ENCODE measurements at places on chromosomes 5 and 9. TPM values are rescaled to one million over a fixed set of nuclear protein-coding genes. Genes with fewer than 3 reads are reported as not detected.

DNA sequence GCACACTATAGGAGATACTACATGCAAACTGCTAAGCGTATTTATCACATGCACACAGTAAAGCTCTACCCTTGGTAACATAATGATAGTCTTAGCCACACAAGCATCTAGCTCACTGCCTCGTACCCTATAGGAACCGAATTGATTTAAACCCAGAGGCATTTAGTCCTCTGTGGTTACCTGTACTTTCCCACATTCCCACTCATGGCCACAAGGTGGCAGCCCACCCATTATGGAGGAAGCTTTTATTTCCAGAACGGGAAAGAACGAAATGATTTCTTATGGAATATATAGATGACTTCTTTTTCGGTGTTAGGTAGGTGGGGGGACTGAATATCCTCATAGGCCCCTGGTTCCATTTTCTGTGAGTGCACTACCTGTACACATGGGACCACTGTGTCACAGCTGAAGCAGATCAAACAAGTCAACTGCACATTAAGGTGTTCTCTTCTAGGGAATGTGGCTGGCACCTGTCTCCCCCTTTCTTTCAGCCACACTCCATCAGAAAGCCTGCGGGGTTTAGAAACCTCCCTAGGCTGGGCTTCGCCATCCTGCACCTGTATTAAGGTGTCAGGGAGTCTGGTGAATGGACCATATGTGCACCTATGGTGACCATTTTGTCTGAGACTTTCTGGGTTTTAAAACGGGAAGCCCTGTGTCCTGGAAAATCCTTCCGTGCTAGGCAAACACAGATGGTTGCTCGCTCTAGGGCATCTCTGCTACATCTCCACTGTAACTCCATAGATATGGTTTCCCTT is 313.2 kb downstream of the SLIT3 start:
- DNase-seq = peak; percentile 78

DNA sequence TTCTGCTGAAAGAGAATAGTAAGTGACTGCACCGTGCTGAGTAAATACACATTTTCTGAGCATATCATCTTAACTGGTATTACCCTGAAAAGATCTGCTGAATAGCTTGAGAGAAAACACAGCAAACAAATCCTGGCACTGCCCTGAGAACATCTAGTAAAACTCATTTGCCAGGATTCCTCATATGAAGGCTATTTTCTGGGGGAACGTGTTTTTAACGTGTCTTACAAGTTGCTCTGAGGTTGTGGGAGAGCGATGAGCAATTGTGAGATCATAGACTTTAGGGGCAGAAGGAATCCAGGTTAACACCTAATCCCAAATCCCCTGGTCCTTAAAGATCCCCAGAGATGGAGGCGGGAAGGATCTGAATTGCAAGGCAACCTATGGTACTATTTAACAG is 331.9 kb upstream of the RFX3 start:
- DNase-seq = no peak

DNA sequence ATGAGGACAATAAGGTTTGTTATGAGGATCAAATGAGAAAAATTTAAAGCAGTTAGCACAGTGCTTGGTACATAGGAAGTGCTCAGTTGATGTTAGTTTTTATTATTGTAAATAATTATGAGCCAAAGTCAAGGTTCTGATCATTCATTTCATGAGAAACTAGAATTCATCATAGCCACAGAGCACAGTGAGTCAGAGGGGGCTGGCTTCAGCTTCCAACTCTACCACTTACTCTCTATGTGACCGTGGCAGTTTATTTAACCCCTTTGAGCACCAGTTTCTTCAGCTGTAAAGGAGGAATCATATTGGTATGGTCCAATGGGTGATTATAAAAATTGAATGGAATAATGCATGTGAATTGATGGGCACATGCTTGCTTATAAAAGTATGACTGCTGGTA is 39.4 kb downstream of the KLHL3 start:
- no peak for DNase-seq

DNA sequence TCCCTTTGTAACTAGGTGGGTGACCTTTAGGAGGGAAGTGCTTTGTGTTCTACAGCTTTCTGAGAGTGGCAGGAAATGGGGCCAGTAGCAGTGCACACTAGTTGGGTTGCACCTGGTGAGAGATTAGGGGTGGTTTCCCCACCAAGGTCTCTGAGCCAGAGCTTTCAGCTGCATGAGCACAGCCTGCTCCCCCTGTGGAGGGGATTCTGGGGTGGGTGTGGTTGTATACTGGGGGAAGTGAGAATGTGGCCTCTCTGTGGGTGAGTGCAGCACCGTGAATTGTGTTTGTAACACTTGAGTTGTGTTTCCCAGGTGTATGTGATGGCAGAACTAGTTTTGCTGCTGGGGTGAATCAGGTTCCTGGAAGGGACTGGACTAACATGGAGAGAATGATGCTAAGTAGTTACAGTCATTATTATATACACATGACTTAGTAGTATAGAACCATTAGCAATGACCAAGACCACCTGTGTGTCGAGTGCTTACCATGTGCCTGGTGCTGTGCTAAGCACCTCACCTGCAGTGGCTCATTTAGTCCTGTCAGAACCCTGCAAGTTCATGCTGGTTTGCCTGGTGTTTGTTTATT is 11.8 kb upstream of the CXXC5 start:
- DNase-seq = peak; percentile 55

- no peak for DNase-seq
Measured at GRCh38 chr5:127839496-127840197, 136.5 kb downstream of the CCDC192 start.

DNA sequence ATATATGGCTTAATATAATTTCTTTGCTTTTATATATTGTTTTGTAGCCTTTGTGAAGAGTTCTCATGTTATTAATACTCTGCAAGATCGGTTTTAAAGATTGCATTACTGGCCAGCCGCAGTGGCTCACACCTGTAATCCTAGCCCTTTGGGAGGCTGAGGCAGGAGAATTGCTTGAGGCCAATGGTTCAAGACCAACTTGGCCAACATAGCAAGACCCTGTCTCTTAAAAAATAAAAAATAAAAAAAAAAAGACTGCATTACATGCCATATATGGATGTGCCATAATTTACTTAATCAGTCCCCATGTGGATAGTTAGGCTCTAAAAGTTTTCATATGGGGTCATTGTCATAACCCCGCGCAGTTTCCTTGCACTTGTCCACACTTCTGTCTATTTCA is 31.0 kb upstream of the TNFAIP8 start:
- no peak for DNase-seq

The GPX3 gene
- total RNA-seq = 4,557 TPM

All from thyroid gland (tissue), 4 donors.